NAMALWA (cell line): ENCODE measurements at places on chromosomes 3 and 15.

- DNase-seq, result no peak
Observed at GRCh38 chr3:23778446-23778845, 27.3 kb upstream of the UBE2E1 start.

DNA sequence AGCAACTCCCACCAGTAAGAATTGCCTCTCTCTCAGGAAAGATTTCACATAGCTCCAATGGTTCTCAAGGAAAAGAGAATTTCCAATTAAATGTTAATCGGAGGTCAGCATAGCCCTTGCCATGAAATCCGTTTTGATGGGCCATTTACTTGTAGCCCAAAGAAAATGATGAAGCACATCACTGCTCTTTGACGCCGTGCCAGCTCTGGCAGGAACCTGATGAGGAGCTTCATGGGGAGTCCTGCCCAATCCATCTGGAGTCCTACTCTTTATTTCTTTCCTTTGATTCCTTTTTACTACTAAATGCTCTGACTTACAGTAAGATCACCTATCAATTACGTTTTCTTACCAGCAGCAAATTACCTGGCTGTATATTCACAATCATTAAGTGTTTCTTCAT is 84.7 kb downstream of the FGF12 start:
- DNase-seq, result no peak

GRCh38 chr3:78871048-78871447 is 896.8 kb downstream of the ROBO1 start:
- no peak for DNase-seq

DNA sequence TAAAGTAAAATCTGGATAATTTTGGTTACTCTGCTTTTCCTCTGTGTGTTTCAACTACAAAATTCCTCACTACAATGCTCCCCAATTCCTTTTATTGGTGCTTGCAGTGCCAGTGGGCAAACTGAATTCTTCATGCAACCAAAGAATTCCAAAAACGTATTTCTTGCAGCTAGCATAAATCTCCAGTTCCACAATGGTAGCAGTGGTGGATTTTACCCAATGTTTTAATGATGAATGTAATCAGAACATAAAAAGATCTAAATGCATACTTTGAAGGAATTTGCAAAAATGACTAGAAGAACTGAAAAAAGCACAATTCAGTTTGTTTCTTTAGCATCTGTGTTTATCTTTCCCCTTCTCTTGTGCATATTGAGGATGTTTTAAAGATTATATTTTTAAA is 359.6 kb upstream of the TPRG1 start:
- DNase-seq, result no peak

DNA sequence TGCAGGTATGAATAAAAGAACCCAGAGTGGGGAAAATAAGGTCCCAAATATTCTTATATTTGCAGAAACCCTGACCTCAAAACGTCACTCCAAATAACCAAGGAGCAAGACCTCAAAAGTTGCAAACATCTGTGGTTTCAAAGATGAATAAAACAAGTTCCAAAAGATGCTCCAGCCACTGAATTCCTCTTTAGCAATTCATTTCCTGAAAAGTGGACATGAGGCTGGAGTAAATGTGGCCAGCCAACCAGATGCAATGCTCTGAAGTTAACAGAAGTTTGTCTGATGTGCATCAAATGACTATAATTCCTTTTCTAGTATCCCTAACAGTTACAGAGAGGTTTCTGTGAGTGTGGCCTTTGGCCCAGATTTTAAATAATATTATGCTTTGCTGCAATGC is 71.2 kb upstream of the WNT5A start:
- DNase-seq, result no peak

GRCh38 chr15:25766417-25766816 is 96.7 kb downstream of the ATP10A start:
- no peak for DNase-seq

DNA sequence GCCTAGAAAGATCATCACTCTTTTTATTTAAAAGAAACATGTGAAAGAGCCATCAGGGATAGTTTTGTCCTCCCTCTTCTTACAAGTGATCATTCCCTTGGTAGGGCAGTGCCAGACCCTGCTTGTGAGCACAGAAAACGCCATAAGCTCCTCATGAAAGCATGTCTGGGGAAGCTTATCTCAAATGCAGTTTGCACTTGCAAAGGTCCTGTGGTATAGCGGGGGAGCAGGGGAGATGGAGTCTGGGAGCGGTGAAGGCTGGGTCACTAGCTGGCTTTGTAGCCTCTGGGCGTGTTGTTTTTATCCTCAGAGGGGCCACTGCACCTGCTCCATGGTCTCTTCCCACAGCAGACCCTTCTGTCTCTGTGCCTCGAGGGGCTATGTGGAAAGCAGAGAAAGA is 141.9 kb downstream of the IGF1R start:
- DNase-seq, result no peak

DNA sequence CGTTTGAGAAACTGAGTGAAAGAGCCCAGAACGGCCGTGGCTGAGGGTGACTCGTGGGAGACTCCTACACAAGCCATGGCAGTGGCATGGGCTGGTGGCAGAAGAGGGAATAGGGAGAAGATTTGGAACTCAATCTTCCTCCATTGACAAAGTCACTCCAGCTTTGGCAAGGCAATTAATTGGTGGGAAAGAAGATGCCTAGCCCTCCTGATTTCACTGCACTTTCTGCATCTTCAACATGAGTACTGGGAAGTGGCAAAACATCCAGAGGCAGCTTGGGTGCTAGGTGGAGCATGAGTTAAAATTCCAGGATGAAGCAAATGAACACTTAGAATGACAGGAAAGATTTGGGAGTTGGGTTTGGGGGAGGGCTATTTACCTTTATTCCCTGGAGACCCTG is 1.4 kb upstream of the TGFBR2 start:
- no peak for DNase-seq

- DNase-seq, result no peak
Observed at GRCh38 chr3:146715170-146715569, 110.0 kb upstream of the PLSCR5 start.

DNA sequence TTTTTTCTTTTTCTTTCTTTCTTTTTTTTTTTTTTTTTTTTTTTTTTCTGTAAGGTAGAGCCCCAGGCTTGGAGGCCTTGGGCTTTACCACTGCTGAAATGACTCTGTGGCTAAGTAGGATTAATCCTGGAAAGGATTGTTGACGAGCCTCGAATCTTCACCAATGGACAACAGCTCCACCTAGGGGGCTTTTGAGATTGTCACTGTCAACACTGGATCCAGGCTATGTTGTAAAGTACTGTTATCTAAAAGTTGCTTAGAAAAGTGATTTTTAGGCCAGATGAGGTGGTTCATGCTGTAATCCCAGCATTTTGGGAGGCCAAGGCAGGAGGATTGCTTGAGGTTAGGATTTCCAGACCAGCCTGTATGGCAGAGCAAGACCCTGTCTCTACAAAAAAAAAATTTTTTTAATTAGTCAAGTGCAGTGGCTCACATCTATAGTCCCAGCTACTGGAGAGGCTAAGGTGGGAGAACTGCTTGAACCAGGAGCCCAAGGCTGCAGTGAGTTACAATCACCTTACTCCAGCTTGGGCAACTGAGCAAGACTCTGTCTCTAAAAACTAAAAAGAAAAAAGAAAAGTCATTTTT is 41.6 kb downstream of the KLHL18 start:
- DNase-seq, result peak; percentile 59

DNA sequence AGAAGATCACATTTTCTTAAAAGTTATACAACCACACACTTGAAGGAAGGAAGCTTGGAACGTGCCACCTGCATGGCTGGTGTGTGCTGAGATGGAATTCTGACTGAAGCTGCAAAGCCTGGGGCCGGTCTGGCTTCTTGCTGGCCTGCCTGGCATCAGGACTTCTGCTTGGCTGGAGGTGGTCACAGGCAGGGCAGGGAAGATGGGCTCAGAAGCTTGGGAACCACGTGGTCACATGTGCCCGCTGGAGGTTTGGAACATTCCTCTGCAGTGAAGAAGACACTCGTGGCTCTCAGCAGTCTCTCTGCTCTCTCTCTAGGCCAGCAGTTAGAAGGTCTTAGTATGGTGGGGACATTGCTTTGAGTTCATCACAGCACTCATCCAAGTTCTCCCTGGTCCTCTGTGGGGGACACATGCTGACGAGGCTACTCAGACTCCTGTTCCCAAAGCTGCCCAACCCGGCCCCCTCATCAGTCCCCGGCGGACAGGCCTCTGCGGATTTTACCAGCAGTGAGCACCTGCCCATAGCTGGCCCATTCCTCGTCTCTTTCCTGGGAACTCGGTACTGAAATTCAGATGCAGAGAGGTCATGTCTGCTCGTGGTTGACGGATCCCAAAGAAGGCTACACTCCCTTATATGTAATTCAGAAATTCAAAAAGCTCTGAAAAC is 229.0 kb downstream of the ADAMTS17 start:
- no peak for DNase-seq

DNA sequence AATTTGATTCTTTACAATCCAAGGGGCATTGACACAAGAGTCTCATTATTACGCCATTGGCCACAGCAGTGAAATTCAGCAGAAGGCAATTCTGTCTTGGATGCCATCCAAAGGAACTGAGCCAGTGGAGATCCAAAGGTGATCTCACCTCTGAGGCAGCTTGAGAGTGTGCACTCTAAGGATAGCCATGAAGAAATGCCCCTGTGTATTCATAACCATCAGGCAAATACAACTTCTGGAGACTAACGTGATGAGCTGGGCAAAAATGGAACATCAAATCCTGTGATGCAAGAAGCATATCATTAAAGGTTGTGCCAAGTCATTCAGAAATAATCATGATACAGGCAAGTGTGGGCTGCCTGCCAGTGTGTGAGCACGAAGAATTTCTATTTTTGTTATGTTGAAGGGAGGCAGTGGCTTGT is 41.4 kb downstream of the ROBO2 start:
- no peak for DNase-seq

DNA sequence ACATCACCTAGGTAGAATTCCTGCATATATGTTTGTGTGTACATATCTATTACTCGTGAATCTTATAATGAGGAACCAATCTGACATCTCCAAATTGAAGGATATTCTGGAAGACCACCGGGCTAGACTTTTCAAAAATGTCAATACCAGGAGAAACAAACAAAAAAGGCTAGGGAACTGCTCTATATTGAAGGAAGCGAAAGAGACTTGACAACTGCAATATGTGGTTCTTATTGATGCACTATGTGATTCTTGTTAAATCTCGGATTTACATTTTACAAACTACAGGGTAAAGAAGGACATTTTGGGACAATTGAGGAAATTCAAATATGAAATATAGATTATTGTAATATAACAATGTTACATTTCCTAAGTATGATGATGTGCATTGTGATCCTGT is 137.5 kb upstream of the CCDC54 start:
- DNase-seq, result no peak

- no peak for DNase-seq
Observed at GRCh38 chr15:52649686-52650085, 29.5 kb downstream of the ATOSA start.

GRCh38 chr3:37885814-37886213 is 24.1 kb downstream of the CTDSPL start:
- no peak for DNase-seq

- no peak for DNase-seq
Observed at GRCh38 chr3:141052201-141053069, 1.3 kb downstream of the SPSB4 start.

DNA sequence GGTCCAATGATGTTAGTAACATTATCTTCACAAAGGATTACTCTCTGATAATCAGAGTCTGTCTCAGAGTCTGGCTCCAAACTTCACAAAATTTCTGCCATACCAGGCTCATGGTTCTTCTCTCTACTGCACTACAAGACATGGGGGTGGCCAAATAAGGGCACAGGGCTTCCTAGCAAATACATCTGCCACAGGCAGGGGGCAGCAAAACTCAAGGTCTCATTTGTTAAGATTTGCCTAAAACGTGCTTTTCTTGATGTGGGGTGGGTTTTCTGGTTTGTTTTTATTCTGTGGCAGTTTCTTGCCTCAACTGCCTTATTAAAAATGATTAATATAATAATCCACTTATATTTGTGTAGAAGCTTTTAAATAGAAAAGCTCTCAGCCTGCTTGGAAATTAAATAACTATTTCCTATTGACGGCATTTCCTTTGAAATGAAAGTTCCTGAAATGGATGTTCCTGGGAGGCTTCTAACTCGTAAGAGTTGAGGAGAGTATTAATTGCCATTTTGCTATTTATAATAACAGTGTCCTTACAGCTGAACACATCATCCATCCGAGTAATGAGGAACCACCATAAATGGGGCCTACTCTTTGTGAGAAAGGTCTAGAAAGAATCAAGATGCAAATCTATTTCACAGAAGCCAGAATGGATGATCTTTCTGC is 53.8 kb downstream of the SST start:
- peak; percentile 76 for DNase-seq

GRCh38 chr3:184305577-184305976 is 6.5 kb downstream of the PSMD2 start:
- DNase-seq, result peak; percentile 57

DNA sequence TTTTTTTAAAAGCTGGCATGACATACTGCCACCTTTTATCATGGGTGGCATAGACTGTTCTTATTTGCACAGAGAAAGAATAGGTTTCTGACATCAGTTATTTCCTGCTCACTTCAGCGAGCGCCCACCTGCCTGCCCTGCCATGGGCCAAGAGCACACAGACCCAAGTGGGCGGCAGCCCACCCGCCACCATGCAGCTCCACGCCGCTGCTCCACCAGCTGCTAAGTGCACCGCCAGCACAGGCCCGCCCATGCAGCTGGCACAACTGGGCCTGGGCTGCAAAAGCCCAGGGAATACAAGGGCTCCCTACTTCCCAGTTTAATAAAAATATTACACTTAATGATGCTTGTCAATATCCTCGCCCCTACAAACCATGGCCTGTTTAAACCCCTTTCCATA is 15.4 kb downstream of the ZNF148 start:
- peak; percentile 34 for DNase-seq

DNA sequence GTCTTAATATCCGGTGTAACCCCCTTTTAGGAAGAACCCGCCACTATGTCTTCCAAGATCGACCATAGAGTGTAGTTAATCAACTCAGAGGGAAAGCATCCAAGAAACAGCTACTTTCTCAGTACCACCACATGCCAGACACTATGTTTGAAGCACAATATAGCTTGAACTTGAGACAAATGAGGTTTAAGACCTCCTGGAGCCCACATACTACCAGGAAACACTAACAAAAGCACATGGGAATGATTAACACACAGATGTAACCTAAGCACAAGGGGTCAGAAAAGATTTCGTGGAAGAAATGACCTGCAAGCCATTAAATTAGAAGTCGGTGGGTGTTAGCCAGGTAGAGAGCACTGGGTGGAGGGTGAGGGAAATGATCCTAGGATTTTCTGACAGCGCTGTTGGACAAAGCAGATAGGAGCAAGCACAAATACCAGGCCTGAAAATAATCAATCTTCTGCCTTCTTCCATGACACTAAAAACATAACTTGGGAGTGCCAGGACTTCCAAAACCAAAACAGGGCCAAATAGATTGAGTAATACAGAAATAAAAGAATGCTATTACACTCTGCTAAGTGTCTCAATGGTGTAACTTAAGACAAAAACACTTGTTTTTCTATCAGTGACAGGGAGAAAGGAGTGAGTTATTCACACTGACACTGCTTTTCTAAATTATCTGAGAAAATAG is 213.7 kb downstream of the FOXP1 start:
- DNase-seq, result no peak
